ENCODE measurements at places on chromosomes 12 and 14.
A peak's percentile ranks its signal among the peaks of the same experiment; 100 is the strongest.

DNA sequence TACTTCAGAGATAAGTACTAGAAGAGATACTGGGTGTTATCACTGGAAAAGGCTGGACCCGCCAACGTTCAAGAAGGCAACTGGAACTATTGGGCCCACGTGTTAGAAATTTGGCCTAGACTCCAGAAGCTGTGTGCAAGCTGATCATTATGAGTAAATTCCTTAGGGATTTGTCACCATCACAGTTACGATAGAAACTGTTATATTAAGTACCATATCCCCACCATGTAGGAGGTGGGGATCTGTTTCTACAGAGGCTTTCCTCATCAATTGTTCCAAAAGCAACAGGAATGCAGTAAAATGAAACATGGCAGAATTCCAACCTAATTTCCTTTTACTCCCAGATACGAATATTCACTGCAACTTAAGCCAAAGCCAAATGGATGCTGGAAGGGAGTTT lies 170.7 kb downstream of the NOVA1 start:
- peak; percentile 64 for DNase-seq

DNA sequence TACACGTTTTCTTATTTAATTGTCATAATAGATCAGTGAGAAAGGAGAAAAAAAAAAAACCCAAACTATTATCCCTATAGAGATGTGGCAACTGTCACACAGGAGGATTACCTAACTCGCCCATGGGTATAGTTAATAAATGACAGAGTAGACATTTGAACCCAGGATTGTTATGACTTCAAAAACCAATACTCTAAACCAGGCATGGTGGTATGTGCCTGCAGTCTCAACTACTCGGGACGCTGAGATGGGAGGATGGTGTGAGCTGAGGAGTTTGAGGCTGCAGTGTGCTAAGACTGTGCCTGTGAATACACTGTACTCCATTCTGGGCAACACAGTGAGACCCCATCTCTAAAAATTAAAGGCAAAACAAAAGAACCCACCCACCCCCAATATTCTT lies 114.5 kb downstream of the DENND5B start:
- DNase-seq = no peak

- no peak for DNase-seq
Observed at GRCh38 chr14:34548472-34548981, 9.0 kb upstream of the EAPP start.

- no peak for DNase-seq
Observed at GRCh38 chr12:89863968-89864367, 155.3 kb upstream of the ATP2B1 start.

DNA sequence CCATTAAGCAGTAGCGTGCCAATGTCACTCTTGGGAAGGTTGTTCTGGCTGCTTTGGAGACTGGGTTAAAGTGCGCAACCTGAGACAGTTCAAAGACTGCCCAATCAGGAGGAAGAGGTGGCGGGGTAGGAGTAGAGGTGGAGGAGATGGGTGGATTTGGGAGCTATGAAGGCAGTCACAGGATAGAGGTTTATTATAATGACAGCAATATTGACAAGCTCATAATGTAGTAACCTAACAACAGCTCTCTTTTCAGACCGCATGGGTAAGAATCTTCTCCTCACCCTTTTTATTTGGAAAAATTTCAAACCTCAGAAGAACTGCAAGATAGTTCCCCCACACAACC lies 5.3 kb upstream of the PSMD9 start:
- no peak for DNase-seq

DNA sequence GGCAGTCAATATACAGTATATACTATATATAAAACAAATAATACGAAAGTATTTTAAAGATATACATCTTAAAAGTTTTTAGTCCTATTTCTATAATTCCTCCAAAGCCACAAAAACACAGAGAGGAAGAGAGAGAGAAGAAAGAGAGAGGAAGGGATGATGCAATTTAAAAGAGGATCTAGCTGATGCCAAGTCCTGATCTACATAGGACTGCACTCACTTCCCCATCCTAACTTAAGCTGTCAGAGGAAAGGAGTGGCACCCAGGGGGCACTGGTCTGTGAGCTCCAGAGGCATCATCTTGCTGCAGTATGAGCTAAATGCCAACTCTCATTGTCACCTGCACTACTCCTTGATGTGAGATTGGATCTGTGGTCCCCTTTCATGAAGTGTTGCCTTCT lies 95.8 kb downstream of the C12orf42 start:
- DNase-seq = no peak

DNA sequence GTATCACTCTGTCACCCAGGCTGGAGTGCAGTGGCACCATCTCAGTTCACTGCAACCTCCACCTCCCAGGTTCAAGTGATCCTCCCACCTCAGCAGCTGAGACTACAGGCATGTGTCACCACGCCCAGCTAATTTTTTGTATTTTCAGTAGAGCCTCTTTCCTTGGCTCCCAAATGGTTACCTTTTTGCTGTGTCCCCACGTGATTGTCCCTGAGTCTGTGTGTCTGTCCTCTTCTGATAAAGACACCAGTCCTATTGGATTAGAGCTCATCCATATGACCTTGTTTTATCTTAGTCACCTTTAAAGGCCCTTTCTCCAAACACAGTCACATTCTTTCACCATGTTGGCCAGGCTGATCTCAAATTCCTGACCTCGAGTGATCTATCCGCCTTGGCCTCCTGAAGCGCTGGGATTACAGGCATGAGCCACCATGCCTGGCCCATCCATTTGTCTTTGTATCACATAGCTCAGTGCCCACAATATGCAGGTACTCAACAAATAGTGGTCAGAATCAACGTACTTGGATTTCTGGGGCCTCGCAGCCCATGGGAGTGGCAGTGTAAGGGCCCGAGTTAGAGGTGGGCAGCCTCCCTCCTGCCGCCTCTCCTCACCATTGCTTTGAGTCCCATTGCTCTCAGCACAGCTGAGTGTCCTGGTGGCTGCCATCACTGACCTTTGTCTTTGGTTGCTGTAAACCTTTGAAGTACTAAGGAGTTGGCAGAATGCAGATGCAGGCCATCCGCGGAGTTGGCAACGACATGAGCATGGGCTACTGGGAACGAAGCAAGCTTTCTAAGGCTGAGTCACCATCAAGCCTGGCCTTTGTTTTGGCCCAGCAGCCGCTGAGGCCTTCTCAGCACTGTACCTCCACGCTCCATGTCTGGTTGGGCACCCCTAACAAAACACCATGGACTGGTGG lies 9.3 kb downstream of the TPCN1 start:
- peak; percentile 43 for DNase-seq

DNA sequence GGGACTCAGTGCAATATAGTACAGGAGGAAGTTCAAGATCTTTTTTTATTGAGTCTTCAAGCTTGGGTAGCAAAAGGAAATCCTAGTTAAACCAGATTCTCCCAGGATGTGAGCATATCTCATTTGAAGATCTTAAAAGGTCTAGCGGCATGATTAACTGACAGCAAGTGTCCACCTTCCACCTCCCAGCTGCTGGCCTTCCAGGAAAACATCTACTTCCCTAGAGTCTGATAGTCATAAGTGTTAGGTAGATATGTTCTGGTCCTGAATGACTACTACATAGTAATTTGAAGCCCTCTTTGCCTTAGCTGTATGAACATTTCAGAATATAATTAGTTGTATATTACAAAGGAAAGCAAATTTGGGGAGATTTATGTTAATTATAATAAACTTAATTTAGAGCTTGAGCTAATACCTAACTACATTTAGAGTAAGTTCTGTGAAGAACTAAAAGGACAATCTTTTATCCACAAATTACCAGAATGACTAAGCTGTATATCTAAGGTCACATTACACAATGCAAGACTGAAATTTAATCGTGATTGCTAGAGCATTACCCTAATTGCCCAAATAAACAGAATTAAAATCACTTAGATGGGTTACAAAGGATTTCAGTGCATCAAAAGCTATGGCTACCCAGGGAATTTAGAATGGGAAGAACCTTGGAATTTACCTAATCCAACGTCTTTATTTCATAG lies 9.9 kb downstream of the LGR5 start:
- no peak for DNase-seq

DNA sequence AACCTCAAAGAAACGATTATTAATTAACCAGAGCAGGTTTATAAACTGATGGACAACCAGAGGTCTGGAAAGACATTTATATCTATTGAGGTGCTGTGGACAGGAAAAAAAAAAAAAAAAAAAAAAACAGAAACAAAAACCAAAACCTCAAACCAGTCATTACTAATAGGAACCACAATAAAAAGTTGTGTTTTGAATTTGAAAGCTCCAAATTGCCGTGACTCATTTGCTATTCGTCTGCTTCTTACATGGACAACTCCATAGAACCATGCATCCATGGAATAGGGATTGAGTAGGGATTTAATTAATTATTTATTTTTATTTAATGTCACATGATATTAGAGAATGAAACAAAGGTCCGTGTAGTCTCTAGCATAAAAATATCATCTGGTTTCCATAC lies 134.1 kb upstream of the SSTR1 start:
- DNase-seq = no peak

- DNase-seq = no peak
Observed at GRCh38 chr12:68236421-68237059, 10.9 kb upstream of the IL26 start.

DNA sequence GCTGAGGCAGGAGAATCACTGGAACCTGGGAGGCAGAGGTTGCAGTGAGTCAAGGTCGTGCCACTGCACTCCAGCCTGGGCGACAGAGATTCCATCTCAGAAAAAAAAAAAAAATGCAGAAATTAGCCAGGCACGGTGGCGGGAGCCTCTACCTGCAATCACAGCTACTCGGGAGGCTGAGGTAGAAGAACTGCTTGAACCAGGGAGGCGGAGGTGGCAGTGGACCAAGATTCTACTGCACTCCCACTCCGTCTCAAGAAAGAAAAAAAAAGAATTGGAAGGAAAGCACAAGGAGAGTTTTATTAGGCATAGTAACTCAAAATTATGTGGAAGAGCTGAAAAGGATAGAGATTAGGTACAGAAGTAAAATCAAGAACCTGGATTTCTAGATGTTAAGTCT lies 20.8 kb upstream of the AMHR2 start:
- no peak for DNase-seq

DNA sequence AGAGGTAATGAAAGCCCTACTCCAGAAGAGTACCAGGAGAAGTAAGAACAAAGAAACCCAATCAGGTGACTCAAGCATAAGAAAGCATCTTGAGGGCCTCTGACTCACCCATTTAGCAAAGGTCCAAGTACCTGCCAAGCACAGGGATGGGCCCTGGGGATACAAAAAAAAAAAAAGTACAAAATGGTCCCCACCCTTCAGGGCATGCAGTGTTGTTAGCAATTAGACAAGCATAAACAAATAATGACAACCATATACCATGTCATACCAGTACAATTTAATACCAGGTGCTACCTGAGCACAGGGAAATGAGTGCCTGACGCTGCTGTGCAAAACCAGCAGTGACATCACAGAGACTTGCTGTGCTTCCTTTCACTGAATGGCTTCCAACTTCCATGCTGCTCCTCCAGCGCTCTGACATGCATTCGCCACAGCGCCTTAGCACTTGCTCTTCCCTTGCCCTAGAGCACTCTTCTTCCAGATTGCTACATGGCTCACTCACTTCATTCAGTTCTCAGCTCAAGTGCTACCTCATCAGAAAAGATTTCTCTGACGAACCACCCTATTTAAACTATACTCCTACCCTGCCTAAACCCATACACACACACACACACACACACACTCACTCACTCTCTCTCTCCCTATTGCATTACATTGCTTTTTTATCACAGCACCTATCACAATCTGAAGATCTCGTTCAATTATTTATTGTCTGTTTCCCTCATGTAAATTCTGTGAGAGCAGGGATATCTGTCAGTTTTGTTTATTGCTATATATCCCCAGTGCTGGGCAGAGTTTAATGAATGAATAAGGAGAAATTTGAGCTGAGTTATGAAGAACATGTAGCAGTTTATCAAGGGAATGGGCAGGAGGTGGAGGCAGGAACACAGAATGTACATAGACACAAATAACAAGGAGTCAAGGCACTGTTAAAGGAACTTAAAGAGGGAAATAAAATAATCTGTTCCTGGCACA lies 12.9 kb upstream of the EPS8 start:
- no peak for DNase-seq

- DNase-seq = no peak
Observed at GRCh38 chr12:981961-982360, 9.1 kb upstream of the ERC1 start.

DNA sequence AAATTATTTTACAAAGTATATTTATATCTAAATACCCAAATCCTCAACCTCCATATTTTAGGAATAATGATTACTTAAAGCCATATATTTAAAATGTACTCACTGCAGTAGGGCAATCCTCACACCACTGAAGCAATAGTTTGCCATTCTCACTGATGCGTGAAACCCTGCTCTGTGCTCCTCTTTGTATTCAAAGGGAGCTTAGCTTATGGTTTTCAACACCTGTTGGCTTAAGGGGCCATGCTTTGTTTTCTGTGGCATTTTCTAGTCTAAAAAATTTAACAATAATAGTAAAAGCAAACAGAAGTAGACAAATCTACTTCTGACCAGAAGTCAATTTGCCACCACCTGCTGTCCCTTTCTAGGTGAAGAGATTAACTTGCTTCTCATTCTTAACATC lies 294.6 kb downstream of the FLRT2 start:
- DNase-seq = no peak

DNA sequence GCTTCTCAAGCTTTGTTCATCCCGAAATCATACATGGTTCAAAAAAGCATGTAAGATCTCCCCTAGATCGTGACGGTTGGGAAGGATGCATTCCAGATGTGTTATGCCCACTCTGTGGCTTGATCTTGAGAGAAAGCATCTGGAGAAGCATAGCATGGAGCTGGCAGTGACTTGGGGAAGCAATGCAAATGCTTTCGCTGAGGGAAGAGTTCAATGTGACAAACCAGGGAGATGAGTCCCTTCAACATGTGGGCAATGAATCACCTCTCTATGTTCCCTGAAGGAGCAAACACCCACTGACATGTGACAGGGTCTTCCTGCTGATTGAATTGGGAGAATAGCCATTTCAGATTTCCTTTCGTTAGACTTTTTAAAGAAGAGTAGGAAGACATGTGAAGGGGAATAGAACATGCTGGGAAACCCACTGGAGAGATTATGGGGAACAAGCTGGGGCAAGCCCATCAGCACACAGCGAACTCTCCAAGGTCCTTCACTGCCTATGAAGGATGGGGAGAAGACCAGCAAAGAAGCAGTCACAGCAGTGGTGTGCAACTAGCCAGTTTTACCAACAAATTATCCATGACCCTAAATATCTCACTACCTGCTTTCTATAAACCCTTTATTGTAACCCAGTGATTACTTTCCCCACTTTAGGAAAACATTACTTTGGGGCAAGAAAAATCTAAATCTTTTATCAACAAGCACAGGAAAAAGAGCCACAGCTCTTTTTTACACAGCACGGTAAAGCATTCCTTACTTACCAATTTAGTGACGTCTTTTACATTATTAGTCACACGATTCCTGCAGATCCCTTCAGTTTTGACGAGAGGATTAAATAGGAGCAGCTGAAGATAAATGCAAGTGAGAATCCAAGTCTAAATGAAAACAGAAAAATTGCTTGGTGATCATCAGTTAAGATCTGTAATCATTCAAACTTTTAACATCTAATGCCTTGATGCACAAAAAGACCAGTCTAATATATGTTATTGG lies 35.0 kb downstream of the KITLG start:
- no peak for DNase-seq

Measured in astrocyte of the spinal cord (primary cell).